ENCODE measurements at places on chromosomes 4 and X. TPM values are rescaled to one million over a fixed set of nuclear protein-coding genes. Genes with fewer than 3 reads are reported as not detected.
A peak's percentile ranks its signal among the peaks of the same experiment; 100 is the strongest.

CLCN4 gene
- 32.8 TPM for total RNA-seq

GRCh38 chrX:143017272-143017671 is 8.5 kb upstream of the SPANXN4 start:
- no peak for DNase-seq

DNA sequence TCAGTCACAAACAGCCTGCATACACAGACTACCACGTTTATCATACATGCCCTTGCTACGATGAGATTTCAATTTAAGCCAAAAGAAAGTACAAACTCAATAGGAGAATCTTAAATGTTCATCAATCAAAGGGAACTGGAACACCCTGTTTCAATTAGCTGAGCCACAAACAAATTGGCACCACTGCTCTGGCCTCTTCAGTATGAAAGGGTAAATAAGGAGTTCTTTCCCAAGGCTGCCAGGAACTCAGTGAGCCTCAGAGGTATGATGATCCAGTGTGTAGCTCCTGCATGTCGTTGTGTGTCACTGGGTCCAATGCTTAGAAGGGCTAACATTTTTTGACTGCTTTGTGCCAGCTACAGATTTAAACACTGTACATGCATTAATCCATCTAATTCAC is 5.4 kb downstream of the RNF150 start:
- DNase-seq: no peak

GRCh38 chr4:147052361-147052760 is 106.7 kb upstream of the TTC29 start:
- DNase-seq: no peak

RPS6KA3 gene
- 28.4 TPM for total RNA-seq

MAGEA10 gene
- not detected for total RNA-seq

DNA sequence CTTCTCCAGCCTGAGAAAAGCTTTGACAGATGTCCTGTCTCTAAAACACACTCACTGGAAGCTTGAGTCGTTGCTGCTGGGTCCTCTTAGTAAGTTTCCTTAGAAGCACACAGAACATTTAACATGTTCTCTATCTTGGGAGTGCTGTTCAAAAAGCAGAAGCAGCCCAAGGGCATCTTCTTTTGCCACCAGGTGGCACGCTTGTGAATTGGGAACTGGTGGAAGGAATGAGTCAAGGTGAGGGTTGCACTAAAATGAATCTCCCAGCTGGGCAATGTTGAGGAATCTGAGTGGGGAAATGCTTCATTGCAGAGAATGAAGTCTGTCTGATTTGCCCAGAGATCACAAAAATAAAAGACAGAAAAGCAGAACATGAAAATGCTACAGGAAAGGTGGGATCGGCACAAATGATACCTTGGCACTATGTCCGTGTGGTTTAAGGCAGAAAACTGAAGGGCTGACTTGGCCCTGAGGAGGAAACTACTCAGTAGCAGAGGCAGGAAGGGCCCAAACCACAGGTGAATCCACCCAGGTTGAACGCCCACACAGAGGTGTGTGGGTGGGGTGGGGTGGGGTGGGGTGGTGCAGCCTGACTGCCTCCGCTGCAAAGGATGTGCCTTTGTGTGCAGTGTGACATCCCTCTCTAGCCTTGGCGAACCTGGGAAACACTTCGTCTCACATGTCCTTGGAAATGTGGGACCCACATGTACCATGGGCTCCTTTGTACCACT is 26.0 kb downstream of the KIT start:
- no peak for DNase-seq

DNA sequence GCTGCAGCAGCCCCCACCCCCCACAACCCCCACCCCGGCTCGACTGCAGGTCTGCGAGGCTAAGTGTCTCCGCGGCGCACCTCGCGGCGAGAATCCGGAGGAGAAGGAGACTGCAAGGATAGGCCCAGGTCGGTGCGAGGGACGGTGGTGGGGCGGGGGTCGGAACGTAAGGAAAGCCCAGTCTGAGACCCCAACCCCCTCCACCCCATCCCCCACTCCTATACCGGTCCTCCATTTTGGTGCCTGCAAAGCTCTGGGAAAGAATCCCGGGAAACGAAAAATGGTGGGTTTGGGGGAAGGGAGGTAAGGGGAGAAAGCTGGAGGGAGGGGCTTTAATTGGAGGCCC is 614 bp downstream of the BEX3 start:
- DNase-seq: peak; percentile 7

AMBN gene
- not detected for total RNA-seq

DNA sequence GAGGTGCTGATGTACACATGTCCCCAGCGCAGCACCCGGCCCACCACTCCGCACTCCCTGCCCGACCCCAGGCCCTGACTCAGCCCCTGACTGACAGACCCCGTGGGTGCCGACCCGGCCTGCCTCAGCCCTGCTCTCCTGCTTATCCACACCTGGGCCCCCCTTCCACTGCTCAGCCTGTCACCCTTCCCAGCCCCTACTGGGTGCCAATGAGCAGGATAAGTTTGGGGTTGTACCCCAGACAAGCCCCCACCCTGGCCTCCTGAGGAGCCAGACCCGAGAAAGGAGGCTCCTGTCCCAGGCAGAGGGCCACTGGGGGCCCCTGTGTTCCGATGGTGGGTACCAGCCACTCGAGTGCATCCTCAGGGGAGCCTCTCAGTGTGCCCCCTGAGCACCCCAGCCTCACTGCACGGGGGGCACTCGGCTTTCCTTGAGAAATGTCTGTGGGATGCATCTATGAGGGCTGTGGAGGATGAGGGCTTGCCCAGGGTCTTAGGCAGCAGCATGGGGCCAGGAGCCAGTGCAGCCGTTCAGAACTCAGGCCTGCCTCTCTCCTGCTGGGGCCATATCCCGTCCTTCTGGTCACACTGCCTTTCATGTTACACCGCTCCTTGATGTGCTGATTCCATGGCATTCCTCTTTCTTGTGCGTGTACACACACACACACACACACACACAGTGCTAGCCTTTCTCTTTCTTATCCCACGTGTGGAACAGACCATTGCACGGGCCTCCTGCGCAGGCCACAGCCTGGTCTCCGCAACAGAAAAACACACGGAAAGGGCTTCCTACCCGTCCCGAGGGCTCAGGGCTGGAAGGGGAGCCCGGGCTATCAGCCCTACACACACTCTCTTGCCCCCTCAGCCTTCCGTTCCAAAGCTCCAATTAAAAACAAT is 220.1 kb upstream of the PSAPL1 start:
- no peak for DNase-seq

TMPRSS11F gene
- total RNA-seq: not detected

DNA sequence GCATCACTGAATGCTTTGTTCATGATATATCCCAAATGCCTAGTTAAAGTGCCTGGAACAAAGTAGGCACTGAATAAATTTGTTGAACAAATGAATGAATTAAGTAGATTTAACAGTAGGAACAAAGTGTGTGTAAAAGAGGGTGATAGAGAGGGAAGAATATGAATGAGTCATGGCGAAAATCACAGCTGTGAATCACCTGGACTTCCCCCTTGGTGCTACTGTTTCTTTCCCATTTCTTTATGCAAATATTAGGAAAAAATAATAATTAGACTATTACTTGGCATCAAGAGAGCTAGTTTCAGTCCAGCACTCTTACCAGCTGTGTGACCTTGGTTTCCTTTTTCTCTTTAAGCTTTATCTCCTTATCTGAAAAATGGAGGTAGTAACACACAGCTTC is 9.2 kb downstream of the SPIN3 start:
- no peak for DNase-seq

SUPT20HL2 gene
- not detected for total RNA-seq

DNA sequence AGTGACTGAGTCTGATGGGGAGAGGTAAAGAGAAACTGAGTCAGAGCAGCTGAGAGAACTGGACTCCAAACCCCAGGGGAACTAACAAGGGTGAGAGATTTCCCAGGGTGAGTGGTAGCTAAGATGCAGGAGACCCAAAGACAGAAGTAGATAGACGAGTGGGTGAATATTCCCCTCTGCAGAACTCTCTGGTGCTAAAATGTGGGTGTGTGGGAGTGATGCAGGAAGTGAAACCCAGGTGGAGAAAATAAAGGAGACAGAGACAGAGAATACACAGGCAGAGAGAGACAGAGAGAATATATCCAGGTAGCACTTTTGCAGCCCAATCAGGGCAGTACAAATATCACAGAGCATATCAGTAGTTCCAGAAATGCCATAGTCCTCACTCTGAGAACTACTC is 212.5 kb upstream of the ZIC3 start:
- DNase-seq: no peak

DNA sequence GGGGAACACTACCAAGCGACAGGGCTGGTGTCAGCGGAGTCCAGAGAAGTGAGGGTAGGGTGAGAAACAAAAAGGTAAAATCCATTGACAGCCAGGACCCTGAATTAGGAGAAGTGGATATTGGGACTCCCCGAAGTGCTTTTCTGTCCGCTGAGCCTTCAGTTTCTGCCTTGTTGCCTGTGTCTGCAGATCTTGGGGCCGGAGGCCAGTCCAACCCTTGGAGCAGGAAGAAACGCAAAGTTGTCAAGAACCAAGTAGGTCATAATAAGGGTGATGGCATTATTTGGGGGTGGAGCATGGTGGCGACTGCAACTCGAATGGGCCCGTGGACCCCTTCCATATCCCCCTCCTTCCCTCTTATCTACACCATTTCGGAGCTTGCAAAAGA is 1.0 kb downstream of the ARMCX1 start:
- no peak for DNase-seq

DNA sequence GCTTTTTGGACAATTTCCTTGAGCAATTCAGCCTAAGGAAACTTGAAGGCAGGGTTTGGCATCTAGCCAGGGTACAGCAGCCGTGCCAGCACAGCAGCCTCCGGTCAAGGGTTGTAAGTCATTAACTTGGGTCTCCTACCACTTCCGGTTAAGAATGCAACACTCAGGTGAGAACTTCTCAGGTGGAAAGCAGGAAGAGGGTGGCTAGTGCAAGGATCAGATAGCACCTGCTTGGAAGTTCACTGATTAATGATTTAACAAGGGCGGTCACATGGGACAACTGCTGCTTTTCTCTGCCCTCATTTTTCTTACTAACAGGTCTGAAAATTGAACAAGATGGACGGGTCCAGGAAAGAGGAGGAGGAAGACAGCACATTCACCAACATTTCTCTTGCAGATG is 30.1 kb upstream of the SCOC start:
- DNase-seq: peak; percentile 15

DDX53 gene
- total RNA-seq: not detected

DNA sequence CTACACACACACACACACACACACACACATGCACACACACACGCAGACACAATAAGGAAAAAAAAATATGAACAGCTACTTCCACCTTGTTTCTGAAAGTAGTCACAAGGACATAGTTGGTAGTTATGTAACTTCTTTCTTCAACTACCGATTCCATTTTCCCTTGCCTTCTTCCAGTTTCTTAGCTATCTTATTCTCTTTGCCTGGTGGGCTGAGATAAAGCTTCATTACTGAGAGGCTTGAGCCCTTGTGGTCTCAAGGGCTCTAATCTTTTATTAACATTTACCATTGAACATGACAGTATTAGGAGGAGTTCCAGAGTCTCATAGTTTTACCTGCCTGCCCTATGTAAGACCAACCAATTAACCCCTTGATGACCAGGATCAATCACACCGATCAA is 8.9 kb upstream of the SMIM10 start:
- no peak for DNase-seq

- no peak for DNase-seq
Measured at GRCh38 chr4:69782651-69783310, 22.4 kb upstream of the SULT1B1 start.

DNA sequence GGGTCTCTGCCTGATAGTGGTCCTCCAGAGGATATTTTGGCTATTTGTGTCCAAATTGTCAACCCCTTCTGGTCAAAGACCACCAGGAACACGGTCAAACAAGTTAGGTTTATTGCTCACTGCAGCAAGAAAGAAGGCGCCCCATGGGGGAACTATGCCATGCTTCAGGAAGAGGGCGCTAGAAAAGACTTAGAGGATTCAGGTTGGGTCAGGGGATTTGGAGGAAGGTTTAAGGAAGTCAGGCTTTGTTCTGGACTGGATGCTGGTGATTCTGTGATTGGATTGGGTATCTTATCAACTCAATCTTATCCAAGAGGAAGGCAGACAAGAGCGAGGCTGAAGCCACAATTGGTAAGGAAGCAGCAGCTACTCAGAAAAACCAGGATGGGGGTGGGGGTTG is 14.3 kb upstream of the ELF4 start:
- no peak for DNase-seq

GRCh38 chr4:167383291-167383690 is 149.0 kb upstream of the SPOCK3 start:
- no peak for DNase-seq

GRCh38 chrX:129940721-129941120 is 34.8 kb downstream of the UTP14A start:
- no peak for DNase-seq

GRCh38 chrX:151702026-151702714 is 6.9 kb downstream of the PRRG3 start:
- no peak for DNase-seq

GRCh38 chr4:69689599-69689998 is 36.6 kb upstream of the UGT2A1 start:
- no peak for DNase-seq

RIPPLY1 gene
- total RNA-seq: not detected
